ENCODE measurements at places on chromosomes 2 and 18.
A peak's percentile ranks its signal among the peaks of the same experiment; 100 is the strongest.

- no peak for DNase-seq
Observed at GRCh38 chr2:2501454-2502200, 170.6 kb upstream of the MYT1L start.

GRCh38 chr18:51716277-51716676 lies 518.8 kb upstream of the MEX3C start:
- DNase-seq, result no peak

DNA sequence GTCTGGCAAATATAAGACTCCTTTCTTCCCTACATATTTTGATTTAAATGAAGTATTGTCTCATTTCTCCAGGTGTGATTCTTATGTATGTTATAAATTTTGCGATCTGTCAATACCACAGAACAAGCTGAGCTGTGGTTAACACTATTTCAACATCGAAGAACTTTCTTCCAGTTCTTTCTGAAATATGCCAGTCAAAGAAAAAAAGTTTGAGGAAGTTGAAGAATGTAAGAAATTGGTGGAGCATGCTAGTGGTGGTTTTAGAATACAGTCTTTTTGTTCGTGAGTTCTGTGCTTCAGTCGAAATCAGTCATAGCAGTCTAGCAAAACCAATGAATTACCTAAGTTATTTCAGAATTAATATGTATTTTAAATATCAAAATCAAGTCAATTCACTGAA lies 8.6 kb upstream of the COBLL1 start:
- no peak for DNase-seq

GRCh38 chr2:126356631-126357030 lies 299.3 kb upstream of the GYPC start:
- no peak for DNase-seq

- no peak for DNase-seq
Observed at GRCh38 chr18:22441638-22442037, 23.9 kb upstream of the CTAGE1 start.

DNA sequence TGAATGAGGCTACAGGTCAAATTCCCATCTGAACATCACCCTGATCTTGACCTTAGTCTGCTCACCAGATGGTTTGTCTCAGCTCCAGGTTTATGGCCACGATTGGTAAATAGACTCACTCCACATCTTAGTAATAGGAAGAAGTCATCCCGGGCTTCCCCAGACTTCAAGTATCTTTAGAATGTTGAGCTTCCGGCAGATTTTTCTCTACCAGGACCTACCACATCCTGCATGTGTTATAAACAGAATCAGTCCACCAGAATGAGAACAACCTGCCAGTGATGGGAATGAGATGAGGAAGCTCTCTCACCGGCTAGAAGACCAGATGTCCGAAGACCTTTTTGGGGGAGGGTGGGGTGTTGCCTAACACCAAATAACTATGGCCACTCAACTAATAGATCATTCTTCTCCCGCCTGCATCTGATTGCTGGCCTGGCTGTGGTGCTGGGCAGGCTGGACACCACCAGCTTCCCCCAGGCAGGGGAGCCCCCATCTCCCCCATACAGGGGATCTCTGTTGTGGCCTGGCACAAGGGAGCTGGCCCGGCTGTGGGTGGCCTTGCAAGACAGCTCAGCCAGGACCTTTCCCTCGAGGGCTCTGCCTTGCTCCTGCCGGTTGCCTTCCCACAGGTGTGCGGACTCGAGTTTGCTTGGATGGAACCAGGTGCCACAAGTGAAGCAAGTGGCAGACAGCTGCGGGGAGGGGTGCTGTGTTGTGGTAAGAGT lies 88.5 kb downstream of the SH3RF3 start:
- DNase-seq, result no peak

DNA sequence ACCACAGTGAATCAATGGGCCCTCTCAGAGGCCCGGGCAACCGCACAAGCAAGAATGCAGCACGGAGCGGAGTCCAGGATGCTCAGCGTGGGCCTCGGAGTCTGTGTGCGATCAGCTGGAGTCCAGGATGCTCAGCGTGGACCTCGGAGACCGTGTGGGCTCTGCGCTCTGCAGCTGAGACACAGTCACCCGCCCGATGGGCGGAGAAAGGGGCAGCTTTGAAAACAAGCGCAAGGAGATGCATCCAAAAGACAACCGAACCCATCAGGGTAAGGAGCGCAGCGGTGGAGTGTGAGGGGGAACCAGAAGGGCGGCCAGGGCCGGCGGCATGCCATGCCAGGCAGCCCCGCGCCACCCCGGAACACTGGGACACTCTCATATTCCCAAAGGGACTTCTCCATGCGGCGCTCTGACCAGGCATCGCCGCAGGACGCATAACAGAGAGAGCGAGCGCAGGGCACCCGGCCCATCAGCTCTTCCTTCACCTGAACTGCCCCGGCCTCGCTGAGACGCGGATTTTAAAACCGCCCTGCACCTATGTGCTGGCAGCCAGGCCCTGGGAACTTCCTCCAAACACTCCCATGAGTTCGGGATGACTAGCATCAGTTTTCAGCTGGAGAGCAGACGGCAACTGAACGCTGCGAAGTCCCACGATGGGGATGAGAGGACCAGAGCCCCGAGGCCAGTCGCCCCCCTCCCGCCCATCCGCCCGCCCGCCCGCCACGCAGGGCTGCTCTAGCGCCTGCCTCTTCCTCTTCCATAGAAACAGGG lies 44.7 kb downstream of the MC5R start:
- DNase-seq, result peak; percentile 72

DNA sequence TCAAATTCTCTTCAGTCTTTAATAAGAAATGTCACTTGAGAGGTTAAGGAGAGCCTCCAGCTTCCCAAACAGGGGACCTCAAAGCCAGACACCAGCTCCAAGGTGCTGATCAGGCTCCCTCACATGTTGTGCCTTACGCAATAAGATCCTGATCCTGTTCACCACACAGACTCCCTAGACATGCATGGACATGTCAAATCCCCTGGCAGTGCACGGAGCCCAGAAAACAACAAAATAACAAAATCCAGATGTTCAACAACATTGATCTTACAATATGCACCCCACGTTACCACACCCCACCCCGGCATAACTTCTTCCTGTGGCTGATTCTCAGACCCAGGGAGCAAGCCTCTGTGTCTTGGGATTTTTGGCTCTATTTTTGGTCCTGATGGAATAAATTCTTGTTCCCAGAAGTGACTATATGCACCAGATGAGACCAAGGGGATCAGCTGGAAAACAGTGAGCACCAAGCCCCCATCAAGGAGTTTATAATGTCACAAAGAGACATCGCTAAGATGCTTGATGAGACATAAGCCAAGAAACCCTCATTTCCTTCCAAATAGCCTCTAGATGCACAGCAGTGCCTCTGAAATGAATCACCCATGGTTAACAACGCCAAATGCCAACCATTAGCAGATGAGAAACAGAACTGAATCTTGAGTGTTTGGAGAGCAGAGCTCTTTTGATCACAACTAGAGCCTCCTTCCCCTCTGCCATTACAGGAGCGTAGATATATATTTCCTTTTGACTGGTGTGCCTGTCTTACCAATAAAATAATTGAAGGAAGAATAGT lies 198.2 kb downstream of the PRKCE start:
- no peak for DNase-seq

DNA sequence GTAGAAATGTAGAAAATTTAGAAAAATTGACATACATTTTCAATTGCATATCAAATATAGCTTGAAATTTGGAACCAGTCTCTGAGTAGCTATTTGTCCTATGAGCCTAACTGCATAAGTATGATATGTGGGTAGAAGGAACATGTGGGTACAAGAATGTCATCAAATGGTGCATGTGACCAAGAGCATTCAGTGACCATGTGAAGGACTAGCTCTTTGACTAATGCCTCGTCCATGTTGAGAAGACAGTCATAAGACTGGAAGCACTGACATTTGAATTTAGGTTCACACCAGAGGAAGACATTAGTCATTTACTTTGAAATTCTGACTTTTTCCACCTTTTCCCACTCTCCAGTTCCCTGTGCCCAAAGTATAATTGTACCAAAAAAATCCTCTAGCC lies 12.6 kb downstream of the MRPL44 start:
- no peak for DNase-seq

- DNase-seq, result no peak
Observed at GRCh38 chr2:12552092-12552491, 164.6 kb upstream of the TRIB2 start.

DNA sequence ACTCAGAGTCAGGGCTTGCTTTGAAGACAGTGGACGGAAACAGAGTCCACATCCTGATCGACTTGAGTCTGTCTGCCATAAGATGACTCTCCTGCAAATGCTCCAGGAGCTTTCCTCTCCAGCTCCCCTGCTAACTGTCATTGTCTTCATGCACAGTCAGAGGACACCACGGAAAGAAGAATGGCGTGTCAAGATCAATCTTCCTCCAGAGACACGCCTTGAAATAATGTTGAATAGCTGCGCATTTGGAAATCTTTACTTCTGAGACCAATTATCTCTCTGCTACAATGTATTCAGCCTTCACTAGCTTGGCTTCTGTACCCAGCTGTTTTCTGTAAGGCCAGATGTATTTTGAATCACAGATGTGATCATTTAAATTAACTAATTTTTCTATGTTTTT lies 457.2 kb downstream of the CDH2 start:
- no peak for DNase-seq

Measured in cerebellar cortex (tissue), 1 donor.